C1 segment of cervical spinal cord (tissue), 14 donors: ENCODE measurements at places on chromosomes 6 and 20.

GRCh38 chr20:14928083-14928482 lies 590.7 kb upstream of the FLRT3 start:
- no peak for DNase-seq

DNA sequence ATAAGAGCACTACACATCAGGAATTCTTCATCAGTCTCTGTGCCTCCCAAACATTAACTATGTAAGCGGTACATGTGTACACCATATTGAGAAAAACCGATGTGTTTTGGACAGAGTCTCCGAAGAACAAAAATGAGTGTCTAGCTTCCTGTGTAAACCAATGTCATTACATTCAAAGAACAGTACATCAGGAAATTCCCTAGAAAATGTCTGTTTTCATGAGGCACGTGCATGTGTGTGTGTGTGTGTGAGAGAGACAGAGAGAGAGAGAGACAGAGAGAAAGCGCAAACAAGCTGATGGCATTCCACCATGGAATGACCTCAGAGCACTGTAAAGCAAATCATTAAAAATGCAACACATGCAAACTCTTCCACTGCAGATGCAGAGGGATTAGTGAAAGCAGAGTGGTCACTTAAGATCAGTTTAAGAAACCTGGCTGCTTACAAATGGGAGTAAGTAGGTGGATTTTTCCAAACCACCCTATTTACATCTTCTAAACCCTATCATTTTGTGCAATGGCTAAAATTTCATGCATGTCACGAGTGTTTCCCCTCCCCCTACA lies 133.9 kb downstream of the HIVEP2 start:
- DNase-seq, result no peak

- DNase-seq, result no peak
Measured at GRCh38 chr6:38460186-38460585, 179.5 kb downstream of the BTBD9 start.

- no peak for DNase-seq
Measured at GRCh38 chr6:34867484-34867883, 20.4 kb downstream of the TAF11 start.

DNA sequence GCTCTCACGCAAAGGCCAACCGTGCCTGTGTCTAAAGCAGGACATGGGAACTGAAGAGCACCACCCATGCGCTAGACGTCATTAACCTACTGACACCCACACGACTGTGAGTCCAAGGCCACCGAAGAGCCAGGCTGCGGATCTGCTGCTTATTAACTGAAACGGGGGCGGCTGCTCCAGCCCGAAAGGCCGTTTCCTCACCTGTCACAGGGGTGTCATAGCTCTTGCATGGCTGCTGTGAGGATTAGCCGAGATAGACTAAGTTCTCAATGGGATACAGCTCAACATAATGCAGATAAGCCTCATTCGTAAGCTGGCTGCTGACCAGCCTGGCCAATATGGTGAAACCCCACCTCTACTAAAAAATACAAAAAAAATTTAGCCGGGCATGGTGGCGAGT lies 26.7 kb downstream of the OVOL2 start:
- DNase-seq, result no peak

DNA sequence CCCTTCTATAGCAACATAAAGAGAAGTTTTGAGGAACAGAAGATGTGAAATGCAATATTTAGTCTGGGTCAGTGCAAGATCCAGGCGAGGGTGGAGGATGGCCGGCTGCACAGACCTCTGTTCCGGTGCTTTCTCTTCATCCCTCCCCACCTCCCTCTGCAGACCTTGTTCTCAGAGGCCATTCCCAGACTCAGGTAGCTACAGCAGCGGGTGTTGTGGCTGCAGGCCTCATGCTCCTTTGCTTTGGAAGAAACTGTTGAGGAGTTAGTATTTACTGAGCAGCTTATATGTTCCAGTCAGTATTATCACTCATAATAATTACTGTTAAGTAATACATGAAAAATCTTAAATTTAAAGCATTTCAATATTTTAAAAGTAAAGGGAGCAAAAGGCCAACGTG lies 1.7 kb downstream of the BTN3A3 start:
- no peak for DNase-seq

GRCh38 chr6:10976571-10976970 lies 67.5 kb downstream of the ELOVL2 start:
- no peak for DNase-seq

DNA sequence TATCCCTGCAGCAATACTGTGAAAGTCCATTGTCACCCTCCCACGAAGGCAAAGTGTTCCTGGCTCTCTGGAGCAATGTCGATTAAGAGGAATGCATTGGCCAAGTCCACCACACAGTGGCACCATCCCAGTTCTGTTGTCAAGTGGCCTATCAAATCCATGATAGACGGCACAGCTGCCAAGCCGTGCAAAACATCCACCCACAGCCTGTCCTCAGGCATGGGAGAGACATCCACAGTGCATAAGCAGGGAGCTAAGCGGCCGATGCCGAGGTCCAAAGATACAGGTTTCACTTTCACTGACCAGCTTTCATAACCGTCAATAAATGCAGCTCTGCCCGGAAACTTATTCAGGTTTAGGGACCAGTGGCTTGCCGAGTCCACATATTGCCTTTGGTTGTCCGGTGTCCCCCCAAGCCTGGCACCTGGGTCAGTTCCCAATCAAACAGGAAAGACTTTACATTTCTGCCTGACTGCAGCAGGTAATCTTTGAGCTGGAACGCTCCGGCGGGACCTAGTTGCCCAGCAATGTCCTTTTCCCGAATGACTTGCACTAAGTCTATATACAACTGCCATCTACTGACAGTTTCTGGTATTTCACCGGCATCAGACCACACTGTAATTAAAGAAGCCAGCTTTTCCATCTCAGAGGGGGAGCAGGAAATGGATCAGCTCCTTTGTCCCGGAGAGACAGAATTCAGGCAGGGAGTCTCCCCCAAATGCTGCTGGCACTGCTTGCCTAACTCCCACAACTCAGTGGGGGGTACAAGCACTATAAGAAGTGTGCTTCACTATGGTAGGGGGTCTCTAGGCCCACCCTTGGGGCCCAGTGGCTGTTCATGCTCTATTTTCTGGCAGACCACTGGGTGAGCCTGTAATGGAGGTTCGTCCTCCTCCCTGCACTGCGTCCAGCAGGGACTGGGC lies 6.3 kb downstream of the ZKSCAN3 start:
- peak; percentile 62 for DNase-seq

DNA sequence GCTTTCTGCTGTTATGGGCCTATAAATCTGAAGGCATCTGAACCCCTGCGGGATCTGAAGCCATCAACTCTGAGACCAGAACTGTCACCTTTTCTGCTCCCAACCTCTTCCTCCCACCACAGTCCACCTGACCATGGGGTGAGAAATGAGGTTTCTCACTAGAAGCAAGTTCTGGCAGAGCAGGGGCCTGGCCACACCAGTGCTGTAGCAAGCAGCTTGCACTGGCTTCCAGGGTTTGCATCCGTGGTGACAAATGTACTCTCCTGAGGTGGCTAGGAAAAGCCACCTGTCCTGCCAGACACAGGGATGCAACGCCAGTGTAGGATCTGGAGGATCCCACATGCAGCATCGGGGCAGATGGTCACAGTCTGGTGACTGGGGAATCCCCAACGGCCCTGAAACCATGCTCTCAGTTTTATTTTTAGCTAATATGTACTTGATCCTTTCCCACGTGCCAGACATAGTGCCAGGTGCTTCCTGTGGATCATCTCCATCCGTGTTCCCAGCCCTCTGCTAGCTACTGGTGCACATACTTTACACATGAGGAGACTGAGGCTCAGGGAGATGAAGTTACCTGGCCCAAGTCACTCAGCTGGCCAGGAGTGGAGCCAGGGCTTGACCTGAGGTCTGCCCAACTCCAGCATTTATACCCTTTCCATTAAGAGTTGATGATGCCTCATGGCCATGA lies 122.1 kb upstream of the SPACA1 start:
- DNase-seq, result no peak

DNA sequence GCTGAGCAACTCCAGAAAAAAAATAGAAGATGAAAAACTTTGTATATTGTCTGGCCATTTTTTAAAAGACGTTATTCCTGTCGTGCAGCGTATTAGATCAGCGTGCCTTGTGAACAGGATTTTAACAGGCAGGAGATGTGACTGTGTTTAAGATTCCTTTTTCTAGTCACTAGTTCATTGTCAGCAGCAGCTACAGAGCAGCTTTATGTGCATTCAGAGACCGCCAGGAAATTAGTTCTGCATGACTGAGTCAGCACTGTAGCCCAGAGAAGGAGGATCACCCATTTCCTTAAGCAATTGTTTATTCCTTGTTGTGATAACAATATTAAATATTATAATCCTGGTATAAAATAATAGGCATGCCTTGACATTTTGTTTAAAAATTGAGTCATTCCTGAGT lies 75.4 kb upstream of the ADGRB3 start:
- DNase-seq, result no peak

DNA sequence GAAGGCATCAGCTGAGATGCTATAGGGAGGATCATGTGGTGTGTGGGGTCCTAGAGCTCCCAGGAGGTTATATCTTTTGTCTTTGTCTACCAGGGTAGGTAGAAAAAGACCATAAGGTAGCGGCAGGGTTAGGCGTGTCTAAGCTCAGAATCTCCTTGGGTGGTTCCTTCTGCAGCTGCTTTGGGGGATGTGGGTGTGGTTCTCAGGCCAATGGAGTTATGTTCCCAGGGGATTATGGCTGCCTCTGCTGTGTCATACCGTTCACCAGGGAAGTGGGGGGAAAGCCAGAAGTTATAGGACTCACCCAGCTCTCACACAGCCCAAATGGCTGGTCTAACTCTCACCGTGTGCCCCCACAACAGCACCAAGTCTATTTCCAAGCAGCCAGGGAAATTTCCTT lies 107.4 kb upstream of the ADGRB3 start:
- no peak for DNase-seq

GRCh38 chr20:32201977-32202363 lies 5.6 kb downstream of the PLAGL2 start:
- DNase-seq, result no peak

DNA sequence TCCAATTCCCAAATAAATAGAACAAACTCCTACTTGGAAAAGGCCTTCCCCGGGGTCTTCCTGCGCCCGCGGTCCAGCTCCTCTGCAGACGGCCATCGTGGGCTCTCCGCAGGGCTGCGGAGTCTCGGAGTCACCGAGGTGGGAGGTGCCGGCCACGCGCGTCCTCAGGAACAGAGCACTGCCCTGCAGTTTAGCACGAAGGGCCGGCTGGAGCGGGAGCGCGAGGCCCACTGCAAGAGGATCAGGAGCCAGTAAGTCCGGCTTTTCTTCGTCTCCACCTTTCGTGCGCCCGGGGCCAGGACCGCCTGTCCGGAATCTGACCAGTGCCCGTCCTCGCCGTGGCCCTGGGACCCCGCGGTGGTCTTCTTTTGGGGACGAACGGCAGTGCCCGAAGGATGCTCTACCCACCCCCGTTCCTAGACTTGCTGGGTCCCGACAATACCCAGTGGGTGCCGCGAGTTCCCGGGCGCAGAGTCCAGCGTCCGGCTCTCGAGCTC lies 1.4 kb downstream of the BHLHE23 start:
- DNase-seq, result no peak

- no peak for DNase-seq
Measured at GRCh38 chr20:40225596-40225995, 463.4 kb downstream of the MAFB start.

GRCh38 chr6:36599791-36600209 lies 5.6 kb downstream of the SRSF3 start:
- peak; percentile 23 for DNase-seq

DNA sequence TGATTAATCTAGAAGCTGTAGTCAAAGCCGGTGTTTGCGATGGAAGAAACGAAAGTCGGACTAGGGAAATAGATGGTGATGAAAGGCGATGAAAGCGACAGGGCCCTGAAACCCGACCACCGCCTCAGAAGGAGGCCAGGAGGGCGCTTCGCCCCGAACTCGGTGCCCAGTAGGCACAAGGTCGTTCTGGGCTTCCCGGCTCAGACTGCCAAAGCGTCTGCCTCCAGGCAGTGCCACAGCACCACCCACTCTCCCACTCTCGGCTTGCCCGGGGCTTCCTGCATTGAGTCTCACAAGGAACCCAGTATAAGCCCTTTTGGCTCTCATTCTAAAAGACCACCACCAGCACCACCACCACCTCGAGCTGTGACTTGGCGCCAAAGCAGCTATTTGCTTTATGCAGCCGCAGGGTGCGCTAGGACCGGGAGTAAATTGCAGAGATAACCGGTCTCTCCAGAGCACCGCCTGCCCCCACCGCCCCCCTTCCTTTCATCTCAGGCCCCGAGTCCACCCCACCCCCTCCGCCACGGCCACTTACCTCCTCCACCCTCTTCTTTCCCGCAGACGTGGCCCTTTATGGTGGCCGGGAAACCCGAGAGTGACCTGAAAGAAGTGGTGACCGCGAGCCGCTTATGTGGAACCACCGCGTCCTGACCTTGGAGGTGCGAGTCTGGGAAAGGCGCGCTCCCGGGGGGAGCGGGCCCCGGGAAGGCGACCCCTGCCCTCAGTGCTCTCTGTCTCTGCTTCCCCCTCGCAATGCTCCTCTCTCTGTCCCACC lies 2.4 kb downstream of the TCF21 start:
- DNase-seq, result no peak

GRCh38 chr6:145836170-145836569 lies 21.6 kb upstream of the FBXO30 start:
- DNase-seq, result no peak

- DNase-seq, result no peak
Measured at GRCh38 chr20:31644701-31645100, 7.0 kb downstream of the COX4I2 start.

GRCh38 chr6:3026791-3027626 lies 27.3 kb downstream of the NQO2 start:
- peak; percentile 28 for DNase-seq

DNA sequence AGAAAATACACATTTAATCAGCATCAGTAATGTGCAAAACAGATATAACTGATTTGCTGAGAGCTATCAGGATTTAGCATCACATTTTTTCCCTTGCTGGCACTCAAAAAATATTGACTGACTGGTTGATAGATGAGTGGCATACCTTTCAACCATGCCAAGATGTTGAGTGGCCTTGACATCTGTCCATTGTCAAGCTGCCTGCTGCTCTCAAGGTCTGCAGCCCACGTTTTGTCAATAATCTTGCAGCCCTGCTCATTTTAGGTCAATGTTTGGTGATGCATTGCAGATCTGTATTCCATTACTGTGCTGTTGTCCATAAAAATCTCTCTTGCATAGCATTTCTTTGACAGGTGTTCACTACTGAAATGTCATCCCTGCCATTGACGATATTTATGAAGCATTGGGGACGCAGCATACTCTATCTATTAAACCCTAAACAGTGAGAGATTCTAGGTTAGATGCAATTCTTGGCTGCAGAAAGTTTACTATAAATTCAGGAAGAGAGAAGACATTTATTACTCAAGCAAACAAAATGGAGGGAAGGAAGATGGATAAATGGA lies 111.6 kb downstream of the BFSP1 start:
- DNase-seq, result no peak

GRCh38 chr20:51044796-51045195 lies 21.9 kb upstream of the KCNG1 start:
- DNase-seq, result no peak

DNA sequence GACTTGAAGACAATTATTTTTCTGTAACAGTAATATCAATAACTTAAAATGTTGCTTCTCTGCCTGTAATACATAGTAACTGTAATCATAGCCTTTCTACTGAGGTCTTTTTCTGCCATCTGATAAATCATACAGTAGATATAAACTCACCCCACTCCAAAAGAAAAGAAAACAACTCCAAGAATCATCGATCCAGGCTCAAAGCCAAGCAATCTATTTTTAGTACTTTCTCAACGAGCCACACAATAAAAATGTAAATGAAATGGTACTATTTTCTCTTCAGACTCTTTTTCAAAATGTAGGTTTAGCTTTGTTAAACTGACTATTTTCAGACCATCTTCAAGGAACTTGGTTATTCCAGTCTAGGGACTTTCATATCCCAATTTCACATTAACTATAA lies 493.3 kb downstream of the ADGRB3 start:
- DNase-seq, result no peak
